Glomerular endothelial cell (primary cell): ENCODE measurements at places on chromosomes 16 and 17. TPM values are rescaled to one million over a fixed set of nuclear protein-coding genes. Genes with fewer than 3 reads are reported as not detected.

The KRTAP4-1 gene
- not detected in 2 replicates for total RNA-seq

The ATP2A3 gene
- total RNA-seq = 0.53 TPM in 2 replicates

The GGT6 gene
- not detected in 2 replicates for total RNA-seq

The MT1X gene
- 2.2 and 6.9 TPM in 2 replicates for total RNA-seq

The CUEDC1 gene
- 19.8 and 27.3 TPM in 2 replicates for total RNA-seq

The ASGR1 gene
- 2.6 and 5.4 TPM in 2 replicates for total RNA-seq

The MMP28 gene
- 0.29 and 3.4 TPM in 2 replicates for total RNA-seq

The CMTM2 gene
- total RNA-seq = not detected in 2 replicates

The GH1 gene
- total RNA-seq = not detected in 2 replicates

The KRTAP9-8 gene
- total RNA-seq = not detected in 2 replicates

The GDPD3 gene
- total RNA-seq = 0.82 and 5.3 TPM in 2 replicates

The PYY gene
- total RNA-seq = 0.64 TPM in 1 of 2 replicates, not detected in the other

The DYNLRB2 gene
- total RNA-seq = not detected in 2 replicates

The GHDC gene
- total RNA-seq = 13.7 and 14.3 TPM in 2 replicates

The KCNJ12 gene
- total RNA-seq = 0.58 and 1.6 TPM in 2 replicates

The ACSM2A gene
- not detected in 2 replicates for total RNA-seq

The PTGES3L gene
- total RNA-seq = 2.4 and 3.2 TPM in 2 replicates

The PRSS21 gene
- total RNA-seq = not detected in 2 replicates

The PROCA1 gene
- 0.23 TPM in 1 of 2 replicates, not detected in the other for total RNA-seq

The TBC1D3H gene
- total RNA-seq = not detected in 2 replicates

The ITGAD gene
- not detected in 2 replicates for total RNA-seq

The TBC1D3C gene
- total RNA-seq = not detected in 2 replicates

The EME1 gene
- 2.7 and 3.9 TPM in 2 replicates for total RNA-seq

The MPO gene
- total RNA-seq = 0.12 and 0.24 TPM in 2 replicates

The CFAP119 gene
- total RNA-seq = 2.0 and 6.5 TPM in 2 replicates

The TMIGD1 gene
- not detected in 2 replicates for total RNA-seq

The FSCN2 gene
- 0.29 and 0.64 TPM in 2 replicates for total RNA-seq

The TEX14 gene
- total RNA-seq = not detected in 2 replicates

The MAP2K6 gene
- 4.7 and 8.8 TPM in 2 replicates for total RNA-seq

The TLCD3A gene
- 14.6 and 28.7 TPM in 2 replicates for total RNA-seq

The UNC13D gene
- total RNA-seq = 1.1 and 1.6 TPM in 2 replicates

The NACA2 gene
- not detected in 2 replicates for total RNA-seq

The CIAO2B gene
- total RNA-seq = 85.1 and 97.3 TPM in 2 replicates

The CACNG4 gene
- 0.05 TPM in 1 of 2 replicates, not detected in the other for total RNA-seq

The KIF2B gene
- not detected in 2 replicates for total RNA-seq

The CCL4 gene
- not detected in 2 replicates for total RNA-seq

The CTF1 gene
- total RNA-seq = 0.19 and 0.53 TPM in 2 replicates

The ZNF423 gene
- total RNA-seq = 1.8 and 3.4 TPM in 2 replicates

The GALR2 gene
- not detected in 2 replicates for total RNA-seq

The LHX1 gene
- 1.3 and 5.6 TPM in 2 replicates for total RNA-seq

The OR3A2 gene
- total RNA-seq = not detected in 2 replicates

The ABCA9 gene
- 0.15 and 1.8 TPM in 2 replicates for total RNA-seq

The CHP2 gene
- total RNA-seq = not detected in 2 replicates

The TM4SF5 gene
- not detected in 2 replicates for total RNA-seq

The TANC2 gene
- total RNA-seq = 27.8 and 36.5 TPM in 2 replicates

The ABCA3 gene
- total RNA-seq = 57.2 and 79.5 TPM in 2 replicates

The HBM gene
- total RNA-seq = not detected in 2 replicates

The NTN3 gene
- total RNA-seq = 0.35 TPM in 1 of 2 replicates, not detected in the other

The MFSD11 gene
- 31.2 and 35.6 TPM in 2 replicates for total RNA-seq

The ZNF785 gene
- total RNA-seq = 5.8 and 11.2 TPM in 2 replicates

The TMEM238L gene
- not detected in 2 replicates for total RNA-seq
